ENCODE measurements at places on chromosomes 5 and 9.
A peak's percentile ranks its signal among the peaks of the same experiment; 100 is the strongest.

DNA sequence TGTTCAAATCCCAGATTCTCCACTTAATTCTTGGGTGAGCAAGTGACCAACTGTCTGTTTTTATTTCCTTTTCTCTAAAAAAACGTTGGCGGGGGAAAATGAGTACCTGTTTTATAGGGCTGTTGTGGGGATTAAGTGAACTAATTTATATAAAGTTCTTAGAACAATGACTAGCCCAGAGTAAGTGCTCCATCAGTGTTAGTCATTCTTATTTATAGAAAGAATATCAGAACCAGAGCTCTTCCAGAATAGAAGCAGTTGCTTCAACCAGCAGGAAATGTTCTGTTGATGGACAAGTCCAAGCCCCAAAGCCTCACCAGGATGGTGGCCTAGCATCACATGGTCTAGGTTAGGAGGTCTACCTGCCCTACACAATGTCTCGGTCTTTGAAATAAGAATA is 379.2 kb downstream of the ACTL7B start:
- DNase-seq = peak; percentile 15

DNA sequence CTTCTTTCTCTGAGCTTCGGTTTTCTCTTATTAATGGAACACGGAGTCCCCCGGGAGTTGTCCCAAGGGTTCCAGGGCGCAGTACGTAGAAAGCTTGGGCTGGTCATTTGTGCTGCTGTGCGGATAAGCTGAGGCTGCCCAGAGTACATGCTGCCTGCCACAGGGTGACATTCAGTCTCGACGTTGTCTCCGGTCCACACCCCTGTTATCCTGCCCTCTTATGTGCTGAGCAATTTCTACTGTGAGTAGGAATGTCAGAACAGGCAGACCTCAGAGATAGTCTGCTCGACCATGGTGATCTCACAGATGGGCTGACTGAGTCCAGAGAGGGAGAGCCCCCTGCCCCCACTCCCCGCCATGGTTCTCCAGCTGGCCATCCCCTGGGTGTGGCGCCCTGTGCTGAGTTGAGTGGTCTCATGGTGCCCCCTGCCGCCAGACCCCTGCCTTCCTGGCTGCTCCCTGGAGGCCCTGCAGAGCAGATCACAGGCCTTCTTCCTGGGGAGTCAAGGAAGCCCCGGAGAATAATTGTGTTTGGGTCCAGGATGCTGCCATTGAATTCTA is 124.0 kb downstream of the RGS3 start:
- DNase-seq = no peak

GRCh38 chr9:134517069-134517680 is 124.4 kb upstream of the COL5A1 start:
- no peak for DNase-seq

DNA sequence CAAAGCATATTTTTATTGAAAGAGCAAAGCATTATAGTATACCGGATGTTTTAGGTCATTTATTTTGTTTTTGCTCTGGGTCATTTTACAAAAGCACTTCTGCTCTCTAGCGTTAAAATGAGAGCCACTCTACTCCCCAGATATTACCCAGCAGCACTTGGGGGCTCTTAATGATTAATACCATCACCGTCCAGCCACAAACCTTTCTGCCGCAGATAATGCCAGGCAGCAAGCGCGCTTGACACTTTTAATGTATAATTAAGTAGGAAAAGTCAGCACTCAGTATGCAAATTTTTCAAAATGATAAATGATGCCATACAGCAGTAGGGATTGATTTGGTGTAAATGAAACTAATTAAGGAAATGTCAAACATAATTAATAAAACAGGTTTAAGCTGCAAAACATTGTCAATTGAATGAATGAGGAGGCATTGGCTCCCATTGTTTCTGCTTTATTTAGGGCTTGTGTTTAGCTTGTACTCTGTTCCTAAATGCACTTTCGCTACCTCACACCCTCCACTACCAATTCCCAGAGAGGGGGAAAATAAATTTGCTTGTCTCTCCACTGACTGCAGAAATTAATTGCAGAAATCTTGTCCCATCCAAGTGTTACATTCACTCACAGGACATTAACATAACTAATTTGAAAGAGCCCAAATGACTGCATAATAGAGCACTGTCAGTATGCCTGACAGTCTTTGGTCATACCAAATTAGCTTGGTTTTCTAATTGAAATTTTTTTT is 358.8 kb upstream of the ARRDC3 start:
- no peak for DNase-seq

- no peak for DNase-seq
Observed at GRCh38 chr5:179603308-179603707, 20.2 kb downstream of the HNRNPH1 start.

DNA sequence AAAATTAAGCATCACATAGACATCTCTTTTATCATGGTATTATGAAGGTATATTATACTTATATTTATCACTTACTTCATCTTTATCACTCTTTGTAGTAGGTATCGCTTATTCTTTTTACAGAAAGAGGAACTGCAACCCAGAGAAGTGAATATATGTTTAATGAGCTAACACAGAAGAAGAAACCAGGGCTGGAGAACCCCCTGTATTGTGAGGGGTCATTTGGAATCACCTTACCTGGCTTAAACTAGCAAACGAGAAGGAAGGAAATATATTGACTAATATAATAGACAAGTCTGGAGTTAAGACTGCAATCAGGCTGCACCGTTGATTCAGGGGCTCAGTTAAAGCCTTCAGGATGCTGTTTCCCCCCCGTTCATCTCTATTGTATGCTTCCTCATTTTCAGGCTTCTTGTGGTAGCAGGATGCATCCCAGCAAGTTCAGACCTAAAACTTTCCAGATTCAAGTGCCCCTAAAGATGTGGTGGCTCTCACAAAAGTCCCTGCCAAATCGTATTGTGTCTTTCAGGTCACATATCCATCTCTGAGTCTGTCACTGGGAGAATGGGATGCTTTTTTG is 146.4 kb downstream of the GCNT1 start:
- no peak for DNase-seq

DNA sequence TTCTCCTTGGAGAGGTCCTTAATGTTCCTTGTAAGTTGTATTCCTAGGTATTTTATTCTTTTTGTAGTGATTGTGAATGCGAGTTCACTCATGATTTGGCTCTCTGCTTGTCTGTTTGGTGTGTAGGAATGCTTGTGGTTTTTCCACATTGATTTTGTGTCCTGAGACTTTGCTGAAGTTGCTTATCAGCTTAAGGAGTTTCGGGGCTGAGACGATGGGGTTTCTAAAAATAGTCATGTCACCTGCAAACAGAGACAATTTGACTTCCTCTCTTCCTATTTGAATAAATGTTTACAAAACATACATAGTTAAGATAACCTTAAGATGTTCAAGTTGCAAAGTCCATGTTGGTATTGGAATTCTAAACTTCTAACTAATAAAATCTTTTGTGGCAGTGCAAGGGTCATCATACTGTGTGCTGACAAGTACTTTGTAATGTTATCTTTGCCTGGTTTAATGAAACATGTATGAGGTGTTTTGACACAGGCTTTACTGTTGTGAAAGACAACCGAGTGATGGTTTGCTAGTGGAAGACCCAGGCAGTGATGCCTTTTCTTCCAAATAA is 286.2 kb downstream of the MRPS30 start:
- no peak for DNase-seq

GRCh38 chr9:117763314-117763713 is 59.1 kb downstream of the TLR4 start:
- peak; percentile 74 for DNase-seq

DNA sequence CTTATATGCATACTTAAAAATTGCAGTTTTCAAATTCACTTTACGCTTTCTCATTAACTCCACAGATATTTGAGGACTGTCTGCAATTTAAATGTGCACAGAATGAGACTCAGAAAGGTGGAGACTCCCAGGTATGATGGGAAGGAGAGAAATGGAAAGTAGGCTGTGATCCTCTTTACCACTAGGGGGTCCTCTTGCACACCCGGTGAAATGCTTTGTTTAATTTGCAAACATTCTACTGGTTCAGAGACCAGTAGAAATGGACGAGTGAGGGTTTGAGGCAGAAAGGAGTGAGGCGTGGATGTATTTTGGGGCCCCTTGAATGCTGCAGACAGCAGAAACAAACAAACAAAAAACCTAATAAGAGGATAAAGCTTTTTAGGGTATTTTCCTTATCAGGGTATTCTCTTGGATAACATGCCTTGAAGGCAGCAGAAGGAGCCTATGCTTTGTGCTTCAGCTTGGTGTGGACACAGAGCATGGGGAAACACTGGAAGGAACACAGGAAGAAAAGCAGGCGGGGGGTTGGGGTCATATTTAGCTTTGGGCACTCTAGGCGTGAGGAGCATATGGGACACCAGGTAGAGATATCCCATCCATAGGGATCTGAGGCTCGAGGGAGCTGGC is 410.1 kb downstream of the DMRT2 start:
- DNase-seq = peak; percentile 1

DNA sequence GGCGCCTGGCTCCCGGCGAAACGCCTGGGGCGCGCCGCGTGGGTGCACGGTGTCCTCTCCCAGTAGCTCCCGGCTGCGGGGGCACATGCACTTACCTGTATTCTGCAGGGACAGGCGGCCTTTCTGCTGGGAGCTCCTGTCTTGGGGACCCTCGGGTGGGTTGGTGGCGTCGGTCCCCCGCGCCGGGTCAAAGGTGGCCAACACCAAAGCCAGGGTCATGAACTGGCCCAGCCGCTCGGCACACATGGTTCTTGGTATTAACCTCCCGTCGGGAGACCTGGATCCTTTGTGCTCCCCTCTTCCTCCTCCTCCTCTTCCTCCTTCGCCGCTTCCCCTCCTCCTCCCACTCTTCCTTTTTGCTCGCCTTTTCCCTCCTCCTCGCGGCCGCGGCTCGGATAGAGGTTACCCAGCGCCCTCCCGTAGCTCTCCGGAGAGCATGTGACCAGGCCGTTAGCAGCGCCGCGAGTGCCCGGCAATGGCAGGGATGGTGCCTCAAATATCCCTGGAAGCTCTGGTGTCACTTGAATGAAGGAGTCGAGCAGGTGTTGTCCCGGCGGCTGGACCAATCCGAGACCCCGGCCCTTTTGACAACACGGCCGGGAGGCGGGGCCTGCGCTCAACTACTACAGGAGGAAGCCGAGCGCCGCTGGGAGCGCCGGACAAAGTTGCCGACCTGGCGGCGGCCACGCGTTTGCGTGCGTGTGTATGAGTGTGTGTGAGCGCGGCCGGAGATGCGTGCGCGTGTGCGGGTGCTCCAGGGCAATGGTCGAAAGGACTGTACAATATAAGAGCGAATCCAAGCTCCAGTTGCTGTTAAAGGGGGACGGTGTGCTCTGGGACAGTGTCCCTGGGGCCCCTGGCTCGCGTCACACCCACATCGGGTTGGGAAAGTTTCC is at the start of gene STC2:
TSS of gene STC2 (minus strand) at position 467 of the 896 bp plus-strand sequence. CDS start at position 246, 221 bp downstream.
- DNase-seq = peak; percentile 97

GRCh38 chr9:136693135-136693489 is 5.9 kb upstream of the AGPAT2 start:
- DNase-seq = no peak

GRCh38 chr9:16254674-16255073 is 615.8 kb downstream of the BNC2 start:
- DNase-seq = no peak

DNA sequence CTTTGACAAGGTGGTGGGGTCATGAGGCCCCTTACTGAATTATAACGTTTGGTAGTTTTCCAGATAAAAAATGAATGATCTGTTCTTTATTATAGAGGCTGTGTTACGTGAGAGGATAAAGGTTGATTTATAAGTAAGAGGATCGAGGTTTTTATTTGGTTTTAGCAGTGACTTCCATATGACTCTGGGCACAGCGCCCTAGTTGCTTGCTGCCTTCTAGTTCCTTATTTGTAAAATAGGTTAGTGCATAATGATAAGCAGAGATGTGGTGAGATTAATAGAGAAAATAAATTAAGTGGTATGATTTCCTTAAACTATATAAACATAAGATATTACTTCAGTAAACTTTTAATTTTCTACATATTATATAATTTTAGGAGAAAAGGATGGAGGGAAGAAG is 29.8 kb downstream of the MRRF start:
- DNase-seq = no peak

DNA sequence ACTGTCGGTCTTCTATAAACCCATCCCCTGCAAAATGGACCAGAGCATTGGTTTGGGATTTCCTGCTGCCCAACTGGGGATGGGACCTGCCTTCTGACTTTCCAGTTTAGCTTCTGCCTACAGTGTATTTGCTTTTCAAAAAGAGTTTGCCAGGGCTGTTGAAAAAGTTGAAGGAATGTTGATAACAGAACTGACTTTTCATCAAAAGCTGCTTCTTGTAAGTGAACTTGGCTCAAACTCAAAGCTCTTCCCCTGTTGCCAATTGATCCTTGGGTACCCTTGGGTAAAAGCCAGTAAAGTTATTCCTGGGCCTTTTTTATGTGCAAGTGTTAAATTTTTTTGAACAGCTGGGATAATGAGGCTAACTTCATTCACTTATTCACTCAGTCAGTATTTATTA is 142.9 kb upstream of the SLC30A5 start:
- no peak for DNase-seq

DNA sequence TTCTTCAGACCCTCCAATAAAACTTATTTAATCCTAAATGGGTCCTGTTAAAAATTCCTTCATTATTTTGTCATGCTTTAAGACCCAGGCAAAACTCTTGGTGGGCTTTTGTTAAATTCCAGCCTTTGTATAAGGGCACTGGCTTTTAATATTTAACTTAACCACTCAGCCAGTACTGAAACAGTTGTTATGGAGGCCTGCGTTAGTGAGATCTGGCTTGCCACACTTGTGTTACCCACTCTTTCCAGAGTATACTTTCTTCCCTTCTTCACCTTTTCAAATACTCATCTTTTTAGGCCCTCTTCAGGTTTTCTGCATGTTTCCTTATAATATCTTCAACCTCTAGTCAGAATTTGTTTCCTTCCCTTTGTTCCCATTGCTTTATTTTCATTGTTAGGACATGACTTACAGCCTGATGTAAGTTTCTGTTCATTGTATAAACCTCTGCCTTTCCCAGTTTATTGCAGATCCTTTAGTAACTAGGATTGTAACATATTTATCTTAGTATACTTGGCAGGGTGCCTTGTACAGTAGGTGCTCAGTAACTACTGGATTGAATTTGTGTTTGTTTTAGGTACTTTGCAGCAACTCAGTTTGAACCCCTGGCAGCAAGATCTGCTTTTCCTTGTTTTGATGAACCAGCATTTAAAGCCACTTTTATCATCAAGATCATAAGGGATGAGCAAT is 48.8 kb downstream of the LNPEP start:
- no peak for DNase-seq

DNA sequence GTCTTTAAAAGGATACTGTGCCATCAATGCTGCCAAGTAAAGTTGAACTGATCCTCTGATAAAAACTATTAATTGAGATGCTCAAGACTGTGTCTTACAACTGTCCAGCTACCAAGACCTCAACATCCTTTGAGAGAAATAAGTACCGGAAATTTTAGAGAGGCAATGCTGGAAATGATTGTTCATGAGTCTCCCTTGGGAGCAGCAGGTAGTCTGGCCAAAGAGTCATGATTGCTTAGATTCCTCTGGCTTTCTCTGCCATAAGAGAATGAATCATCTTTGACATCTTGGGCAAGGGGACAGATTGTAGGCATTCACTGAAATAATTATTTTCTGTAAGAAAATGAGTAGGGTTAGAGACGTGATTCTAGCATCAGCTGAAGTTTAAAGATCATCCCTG is 466.6 kb upstream of the DAB2 start:
- peak; percentile 27 for DNase-seq

DNA sequence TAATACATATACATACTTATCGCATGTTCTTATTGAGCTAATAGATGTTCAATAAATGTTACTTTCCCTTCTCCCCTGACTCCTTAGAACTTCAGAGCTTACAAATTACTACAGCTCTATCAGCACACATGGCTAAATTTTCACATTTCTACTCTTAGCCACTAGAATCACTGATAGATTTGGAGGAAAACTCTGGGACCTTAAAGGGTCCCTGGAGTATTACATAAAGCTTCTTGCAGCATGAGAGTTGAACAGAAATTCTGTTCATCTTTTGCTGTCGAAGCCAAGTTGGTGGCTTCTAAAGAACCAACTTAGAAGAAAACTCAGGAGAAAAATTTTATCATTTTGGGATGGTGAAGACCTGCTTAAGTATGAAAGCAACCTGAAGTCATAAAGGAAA is 15.5 kb downstream of the B4GALT1 start:
- no peak for DNase-seq
